ENCODE measurements at places on chromosomes 1 and 21.

DNA sequence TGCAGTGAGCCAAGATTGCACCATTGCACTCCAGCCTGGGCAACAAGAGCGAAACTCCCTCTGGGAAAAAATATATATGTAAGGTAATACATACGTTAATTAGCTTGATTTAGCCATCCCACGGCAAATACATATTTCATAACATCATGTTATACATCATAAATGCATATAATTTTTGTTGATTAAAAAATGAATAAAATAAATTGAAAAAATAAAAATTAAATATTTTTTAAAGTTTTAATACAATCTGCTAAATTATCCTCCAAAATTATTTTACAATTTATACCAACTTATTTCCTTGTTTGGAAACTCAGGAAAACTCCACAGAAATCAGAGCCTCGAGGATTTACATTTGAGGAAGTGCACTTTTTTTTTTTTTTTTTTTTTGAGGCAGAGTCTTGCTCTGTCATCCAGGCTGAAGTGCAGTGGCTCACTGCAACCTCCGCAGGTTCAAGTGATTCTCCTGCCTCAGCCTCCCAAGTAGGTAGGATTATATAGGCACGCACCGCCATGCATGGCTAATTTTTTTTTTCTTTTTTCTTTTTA lies 12.6 kb upstream of the IPO9 start:
- DNase-seq = no peak

- DNase-seq = no peak
These were observed 13.2 kb downstream of the ZMYND12 start for GRCh38 chr1:42442662-42443061.

- DNase-seq = no peak
These were observed 64.0 kb downstream of the ITPKB start for GRCh38 chr1:226674892-226675714.

DNA sequence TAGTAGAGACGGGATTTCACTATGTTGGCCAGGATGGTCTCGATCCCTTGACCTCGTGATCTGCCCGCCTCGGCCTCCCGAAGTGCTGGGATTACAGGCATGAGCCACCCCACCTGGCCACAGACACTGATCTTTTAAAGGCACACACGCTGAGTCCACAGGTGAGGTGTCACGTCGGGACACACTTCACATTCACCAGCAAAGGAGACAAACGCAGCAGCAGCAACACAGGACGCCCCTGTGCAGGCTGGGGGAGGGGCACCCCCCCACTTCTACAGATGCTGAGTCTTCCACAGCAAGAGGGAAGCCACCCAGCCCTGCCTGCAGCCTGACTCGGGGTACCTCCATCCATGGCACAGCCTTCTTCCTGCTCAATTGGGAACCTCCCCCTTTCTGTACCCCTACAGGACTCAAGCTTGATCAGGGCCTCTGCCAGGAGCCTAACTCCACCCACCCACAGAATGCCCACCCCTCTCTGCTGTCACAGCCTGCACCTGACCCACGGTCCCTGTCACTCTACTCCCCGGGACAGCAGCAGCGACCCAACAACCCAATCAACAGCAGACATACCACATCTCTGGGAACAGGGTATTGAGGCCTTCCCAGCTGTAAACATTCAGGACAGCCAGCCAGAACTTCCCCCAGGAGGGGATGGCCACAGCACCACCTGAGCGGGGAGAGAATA lies 9.5 kb downstream of the LSS start:
- DNase-seq = no peak

DNA sequence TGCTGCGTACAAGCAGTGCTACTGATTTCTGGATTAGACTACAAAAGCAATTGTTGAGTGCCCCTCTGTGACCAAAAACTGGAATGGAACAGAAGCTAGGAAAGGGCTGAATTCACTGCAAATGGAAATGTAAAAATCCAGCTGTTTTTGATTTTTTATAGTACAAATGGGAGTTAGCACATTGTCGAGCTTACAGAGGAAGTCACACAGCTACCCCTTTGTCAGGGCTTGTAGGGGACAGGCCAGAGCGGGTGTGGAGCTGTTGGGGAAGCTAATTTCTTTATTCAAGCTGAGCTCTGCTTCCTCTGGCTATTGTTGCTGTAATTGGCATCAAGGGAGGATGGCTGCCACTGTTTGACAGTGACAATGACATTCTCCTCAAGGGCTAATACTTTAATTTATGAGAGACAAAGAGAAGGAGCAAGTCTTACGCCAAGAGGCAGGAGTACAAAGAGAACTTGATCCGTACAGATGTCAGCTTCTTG lies 96.1 kb downstream of the SLC35F3 start:
- no peak for DNase-seq

DNA sequence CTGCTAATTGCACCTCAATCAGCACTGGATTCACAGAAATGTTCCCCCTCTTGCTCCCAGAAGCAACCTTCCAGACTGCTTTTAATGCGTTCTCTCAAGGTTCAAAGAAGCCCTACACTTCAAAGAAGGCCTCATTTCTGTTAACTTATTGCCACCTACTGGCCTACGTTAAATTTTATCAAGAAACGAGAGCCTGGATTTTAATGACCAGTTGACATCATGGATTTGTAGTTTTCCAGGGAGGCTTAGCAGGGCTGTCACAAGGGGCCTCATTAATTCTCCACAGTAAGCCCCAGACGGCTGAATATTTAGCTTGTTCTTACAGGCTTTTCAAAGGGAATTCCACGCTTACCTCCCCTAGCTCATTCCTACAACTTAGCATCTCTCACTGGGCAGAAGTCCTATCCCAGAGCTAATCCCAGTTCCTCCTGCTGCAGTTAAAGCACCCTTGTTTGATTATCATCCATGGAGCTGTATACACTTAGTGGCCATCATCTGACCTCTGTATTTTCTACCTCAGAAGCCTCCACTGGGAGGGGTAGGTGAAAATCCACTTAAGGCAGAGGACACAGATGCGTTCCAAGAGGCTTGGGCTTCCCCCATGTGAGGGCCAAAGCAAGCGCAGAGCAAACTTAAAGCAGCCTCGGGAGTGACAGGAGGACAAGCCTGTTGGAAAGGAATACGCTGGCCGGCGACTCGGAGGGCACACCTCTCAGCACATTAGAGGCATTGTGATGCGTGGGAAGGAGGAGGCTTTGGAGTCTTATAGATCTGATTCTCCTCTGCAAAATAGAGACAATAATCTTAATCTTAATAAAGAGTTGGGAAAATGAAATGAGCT lies 32.2 kb upstream of the CYP4X1 start:
- no peak for DNase-seq

GRCh38 chr21:27693376-27693775 lies 726.5 kb upstream of the ADAMTS5 start:
- DNase-seq = no peak

DNA sequence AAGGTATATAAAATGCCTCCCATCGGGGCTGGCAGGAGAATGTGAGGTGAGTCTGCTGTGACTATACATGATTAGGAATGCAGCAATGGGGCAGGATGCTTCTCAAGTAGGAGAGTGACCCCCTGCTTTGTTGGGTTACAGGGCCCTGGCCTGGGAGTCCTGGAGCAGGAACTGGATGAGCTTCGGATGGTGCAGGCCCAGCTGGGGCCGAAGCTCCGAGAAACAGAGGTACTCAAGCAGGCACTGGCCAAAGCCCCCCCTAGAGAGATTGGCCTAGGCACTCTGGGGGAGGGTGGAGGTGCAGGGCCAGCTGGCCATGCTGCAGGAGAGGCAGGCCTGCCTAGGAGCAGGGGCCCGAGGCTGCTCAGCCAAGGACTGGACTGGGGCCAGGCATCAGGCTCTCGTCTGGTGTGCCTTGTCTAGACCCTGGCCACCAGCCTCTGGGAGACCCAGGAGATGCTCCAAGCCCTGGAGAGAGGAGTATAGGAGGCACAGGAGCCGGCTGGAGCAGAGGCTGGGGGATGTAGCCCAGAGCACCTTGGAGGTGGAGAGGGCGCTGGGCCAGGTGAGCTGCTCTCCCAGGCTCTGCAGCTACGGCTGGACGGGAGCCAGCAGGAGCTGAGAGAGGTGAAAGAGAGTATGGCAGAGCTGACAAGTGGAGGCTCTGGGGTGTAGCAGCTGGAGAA lies 32.8 kb upstream of the PKP1 start:
- DNase-seq = no peak

DNA sequence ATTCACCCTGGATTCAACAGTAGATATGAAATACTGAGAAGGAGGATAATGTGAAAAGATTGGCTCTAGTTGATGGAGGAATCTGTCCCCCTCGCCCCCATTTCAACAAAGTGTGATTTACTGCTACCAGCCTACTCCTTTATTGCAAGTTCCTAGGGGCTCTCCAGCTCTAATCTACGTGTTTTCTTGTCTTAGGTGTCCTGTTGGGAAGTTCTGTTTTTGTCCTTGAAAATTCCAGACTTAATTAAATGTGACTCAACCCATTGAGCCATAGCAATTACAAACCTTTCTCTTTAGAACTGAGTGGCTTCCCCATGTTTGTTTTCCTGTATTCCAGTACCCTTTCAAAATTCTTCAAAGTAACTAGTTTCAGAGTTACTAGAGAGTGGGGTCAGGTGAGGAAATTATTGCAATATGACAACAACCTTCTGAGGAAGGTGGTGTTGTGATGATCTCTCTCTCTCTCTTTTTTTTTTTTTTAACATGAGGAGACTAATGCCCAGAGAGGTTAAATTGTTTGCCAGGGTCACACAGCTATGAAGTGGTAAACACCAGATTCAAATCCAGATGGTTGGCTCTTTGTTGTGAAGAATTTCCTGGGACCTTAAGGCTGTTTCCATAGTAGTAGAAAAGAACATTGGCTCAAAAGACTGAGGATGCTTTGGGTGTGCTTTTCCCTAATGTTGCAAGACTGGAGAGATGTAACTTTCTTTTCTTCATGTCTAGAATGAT lies 3.5 kb downstream of the RGL1 start:
- DNase-seq = no peak

- no peak for DNase-seq
These were observed 34.1 kb upstream of the DIP2A start for GRCh38 chr21:46424621-46425020.

DNA sequence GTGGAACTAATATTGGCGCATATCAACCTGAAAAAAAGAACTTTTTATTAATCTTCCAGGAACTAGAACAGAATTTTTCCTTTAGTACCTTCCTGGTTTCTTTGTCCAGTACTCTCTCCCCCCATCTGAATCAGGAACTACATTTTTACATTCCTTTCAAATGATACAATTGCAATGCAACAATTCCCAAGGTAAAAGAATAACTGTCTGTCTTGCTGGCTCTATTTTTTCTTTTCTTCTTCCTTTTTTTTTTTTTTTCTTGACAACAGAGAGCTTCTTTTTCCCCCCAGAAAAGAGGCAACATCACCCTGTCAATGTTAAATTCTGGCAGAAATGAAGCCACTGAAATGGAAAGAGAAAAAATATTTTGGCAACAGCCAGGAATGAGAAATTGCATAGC lies 4.5 kb upstream of the CD101 start:
- DNase-seq = no peak

GRCh38 chr1:77511440-77511840 lies 171.0 kb downstream of the ZZZ3 start:
- no peak for DNase-seq

DNA sequence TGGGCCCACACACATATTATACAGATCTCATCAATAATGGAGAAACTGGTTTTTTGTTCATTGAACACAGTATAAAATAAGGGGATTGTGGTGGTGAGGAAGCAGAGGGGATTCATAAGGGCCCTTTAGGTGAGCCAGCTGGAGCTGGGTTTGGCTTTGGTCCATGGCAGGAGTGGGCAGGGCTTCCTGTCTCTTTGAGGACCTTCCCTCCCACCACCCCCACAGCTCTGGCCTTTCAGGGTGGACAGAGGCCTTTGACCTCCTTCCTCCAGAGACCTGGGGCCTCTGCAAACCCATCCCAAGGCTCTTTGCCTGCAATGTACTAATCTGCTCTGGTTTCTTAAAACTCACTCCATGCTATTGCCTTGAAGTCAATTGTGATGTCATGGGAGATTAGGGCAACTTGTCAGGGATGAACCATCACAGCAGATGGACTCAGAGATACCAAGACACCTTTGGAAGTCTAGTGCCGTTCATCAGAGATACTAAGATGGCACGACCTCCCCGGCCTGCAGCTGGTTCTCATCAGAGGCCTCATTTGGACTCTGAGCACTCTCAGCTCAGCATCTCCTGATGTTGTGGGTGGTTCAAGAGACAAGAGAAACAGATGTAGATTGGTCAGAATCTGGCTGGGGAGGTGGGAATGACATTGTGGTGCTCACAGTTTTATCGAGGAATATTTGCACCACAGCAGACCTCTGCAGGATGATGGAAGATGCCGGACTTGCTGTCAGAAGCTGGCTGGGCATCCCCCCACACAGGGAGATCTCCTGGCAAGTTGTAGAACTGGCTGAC lies 37.9 kb downstream of the LHX4 start:
- no peak for DNase-seq

DNA sequence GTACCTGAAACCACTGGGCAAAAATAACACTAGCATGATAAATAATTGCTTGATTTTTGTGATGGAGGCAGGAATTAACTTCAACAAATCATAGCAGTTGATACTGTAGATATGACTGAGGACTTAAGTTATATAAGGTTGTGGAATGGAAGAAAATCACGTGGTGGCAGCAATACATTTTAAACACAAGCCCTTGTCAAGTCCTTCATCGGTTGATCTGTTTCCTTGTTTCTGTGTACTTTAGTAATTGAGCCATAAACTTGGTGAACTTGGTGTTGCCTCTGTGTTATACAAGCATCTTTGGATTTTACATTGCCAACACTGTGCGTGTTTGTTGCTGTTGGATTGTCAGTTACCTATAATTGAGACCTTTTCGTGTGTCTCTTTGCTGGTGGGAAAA lies 114.4 kb downstream of the CAMTA1 start:
- no peak for DNase-seq

DNA sequence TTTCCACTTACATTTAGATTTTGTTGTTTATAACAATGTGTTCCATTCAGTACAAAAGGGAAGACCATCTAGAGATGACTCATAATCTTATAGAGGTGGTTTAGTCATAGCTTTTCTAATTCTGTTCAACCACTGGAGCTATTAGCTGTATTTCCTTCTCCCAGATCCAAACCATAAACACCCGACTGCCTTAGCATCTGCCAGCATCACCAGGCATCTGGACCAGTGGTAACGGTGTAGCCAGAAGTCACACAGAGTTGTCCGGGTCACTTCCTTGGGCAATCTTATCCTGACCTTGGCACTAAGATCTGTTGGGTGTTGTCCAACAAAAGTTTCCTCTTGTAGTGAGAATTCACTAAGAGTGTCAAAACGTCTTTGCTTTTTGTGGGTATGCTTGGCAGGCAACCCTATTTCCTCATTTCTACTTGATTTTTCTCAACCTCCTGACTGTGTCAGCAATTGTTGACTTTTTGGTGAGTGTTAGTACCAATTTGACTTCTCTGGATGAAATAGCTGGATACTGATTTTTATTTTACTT lies 372.1 kb upstream of the B3GALT2 start:
- DNase-seq = no peak

GRCh38 chr1:85544689-85545215 lies 35.8 kb upstream of the CCN1 start:
- no peak for DNase-seq

DNA sequence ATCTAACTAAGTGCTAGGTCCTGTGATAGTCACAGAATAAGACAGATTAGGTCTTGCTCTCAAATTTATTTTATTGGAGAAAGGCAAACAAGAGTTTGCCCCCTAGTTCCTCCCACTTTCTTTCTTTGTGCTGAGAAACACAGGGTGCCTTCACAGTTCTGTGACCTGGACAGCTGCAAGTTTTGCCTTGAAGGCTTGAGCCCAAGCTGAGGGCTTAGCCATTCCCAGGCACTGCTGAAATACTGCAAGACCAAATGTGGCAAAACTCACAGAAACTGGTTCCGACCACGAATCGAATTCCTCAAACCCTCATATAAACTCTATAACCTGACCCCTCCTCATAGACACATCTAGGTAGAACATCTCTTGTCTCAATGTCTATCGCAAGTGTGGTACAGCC lies 227.9 kb downstream of the RERE start:
- DNase-seq = no peak

Data from NCI-H1048 (cell line).